Renal cortex interstitium (tissue), 15 donors: ENCODE measurements at places on chromosomes 2 and 18. TPM values are rescaled to one million over a fixed set of nuclear protein-coding genes. Genes with fewer than 3 reads are reported as not detected.

DNA sequence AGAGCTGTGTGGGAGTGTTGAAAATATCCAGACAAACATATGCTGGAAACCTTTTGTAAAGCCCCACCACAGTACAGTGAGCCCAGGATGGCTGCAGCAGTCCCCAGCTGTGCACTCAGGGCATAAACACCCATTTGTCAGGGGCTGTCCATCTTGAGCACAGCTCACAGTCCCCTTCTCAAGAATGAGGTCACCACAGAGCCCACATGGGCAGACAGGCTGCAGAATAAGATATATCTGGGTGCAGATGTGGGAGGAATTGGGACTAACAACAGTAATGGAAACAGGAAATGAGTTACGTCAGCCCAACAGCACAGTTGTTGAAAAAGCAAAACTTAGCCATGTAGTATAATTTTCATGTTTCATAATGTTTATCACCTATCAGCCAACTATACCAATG lies 219.6 kb downstream of the ETAA1 start:
- no peak for DNase-seq

- DNase-seq, result no peak
Observed at GRCh38 chr2:71531522-71532047, 78.2 kb downstream of the DYSF start.

GRCh38 chr2:98730053-98730706 lies 752 bp downstream of the MGAT4A start:
- DNase-seq, result no peak

GRCh38 chr2:98669675-98670074 lies 61.3 kb downstream of the MGAT4A start:
- no peak for DNase-seq

The REEP1 gene
- 3.5 TPM for polyA plus RNA-seq

DNA sequence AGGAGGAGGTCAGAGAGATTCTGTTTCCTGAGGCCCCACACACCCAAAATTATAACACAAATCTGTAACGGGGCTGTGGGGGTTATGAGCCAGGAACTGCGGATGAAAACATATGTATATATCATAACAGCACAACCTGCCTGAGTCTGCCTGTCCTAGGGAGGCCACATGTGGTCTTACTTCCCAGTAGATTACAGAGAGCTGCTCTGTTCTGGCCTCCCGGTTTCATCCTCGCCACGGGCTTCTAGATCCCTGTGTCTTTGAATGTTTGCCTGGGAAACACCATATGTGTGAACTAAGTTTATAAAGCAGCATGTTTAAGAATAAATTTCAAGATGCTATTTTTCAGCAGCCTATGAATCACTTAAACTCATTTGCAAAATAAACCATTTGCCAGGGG lies 124.0 kb downstream of the TMEM200C start:
- DNase-seq, result no peak

DNA sequence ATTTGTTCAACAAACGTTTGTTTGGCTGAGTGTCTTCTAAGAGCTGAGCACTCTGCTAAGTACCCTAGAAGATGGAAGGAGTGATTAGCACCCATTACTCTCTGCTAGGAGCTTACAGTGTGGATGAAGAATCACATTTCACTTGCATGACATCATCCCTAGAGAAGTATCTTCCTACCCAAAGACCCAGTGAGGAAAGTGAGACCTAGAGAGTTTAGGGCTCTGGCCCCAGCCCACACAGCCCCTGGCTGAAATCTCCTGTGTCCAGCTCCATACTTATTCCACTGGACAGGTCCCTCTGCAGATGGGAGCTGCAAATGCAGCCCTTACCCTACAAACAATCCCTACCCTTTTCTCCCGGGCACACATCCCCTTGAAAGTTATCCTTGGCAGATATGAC lies 26.8 kb upstream of the EPAS1 start:
- no peak for DNase-seq

DNA sequence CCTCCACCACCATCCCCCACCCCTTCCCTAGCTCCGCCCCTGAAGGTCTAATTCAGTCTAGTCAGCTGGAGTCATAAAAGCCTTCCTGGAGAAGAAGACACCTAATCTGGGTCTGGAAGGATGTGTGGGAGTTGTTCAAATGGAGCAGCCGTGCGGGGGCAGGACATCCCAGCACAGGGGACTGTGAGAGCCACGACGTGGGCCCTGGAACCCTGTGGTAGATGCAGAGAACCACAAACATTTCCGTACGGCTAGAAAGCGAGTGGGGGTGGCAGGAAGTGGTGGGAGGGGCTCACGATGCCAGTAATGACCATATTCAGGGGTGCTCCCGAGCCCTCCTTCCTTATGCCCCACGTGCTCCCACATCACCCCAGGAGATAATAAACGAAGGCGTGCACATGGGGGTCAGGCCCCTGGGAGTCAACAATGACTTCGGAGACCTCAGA lies 20.9 kb upstream of the COL6A3 start:
- DNase-seq, result no peak

The MROH2A gene
- polyA plus RNA-seq, result 0.26 TPM

GRCh38 chr2:112184121-112184520 lies 45.9 kb downstream of the FBLN7 start:
- DNase-seq, result no peak

DNA sequence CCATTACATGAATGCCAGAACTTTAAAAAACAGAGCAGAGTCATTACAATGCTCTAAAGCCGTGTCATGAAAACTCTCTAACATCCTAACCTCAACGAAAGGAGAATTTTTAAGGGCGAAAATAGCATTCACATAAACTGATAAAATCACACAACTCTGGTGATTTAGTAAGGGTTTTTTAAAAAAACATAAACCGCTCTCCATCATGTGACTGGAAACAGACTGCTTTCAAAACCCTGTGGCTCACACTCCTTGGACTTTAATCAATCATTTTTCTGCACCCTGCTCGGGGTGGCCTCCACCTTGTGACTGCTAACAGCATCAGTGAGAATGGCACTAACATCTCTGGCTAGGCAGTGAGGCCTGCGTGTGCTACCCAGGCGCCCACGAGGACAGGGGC lies 12.1 kb downstream of the DOCK10 start:
- DNase-seq, result no peak

The CCDC150 gene
- polyA plus RNA-seq, result 20.6 TPM

GRCh38 chr2:9897846-9898245 lies 53.6 kb upstream of the GRHL1 start:
- no peak for DNase-seq

The ARHGAP25 gene
- 8.5 TPM for polyA plus RNA-seq

The CACNB4 gene
- polyA plus RNA-seq, result 16.7 TPM

The QPCT gene
- 14.3 TPM for polyA plus RNA-seq

DNA sequence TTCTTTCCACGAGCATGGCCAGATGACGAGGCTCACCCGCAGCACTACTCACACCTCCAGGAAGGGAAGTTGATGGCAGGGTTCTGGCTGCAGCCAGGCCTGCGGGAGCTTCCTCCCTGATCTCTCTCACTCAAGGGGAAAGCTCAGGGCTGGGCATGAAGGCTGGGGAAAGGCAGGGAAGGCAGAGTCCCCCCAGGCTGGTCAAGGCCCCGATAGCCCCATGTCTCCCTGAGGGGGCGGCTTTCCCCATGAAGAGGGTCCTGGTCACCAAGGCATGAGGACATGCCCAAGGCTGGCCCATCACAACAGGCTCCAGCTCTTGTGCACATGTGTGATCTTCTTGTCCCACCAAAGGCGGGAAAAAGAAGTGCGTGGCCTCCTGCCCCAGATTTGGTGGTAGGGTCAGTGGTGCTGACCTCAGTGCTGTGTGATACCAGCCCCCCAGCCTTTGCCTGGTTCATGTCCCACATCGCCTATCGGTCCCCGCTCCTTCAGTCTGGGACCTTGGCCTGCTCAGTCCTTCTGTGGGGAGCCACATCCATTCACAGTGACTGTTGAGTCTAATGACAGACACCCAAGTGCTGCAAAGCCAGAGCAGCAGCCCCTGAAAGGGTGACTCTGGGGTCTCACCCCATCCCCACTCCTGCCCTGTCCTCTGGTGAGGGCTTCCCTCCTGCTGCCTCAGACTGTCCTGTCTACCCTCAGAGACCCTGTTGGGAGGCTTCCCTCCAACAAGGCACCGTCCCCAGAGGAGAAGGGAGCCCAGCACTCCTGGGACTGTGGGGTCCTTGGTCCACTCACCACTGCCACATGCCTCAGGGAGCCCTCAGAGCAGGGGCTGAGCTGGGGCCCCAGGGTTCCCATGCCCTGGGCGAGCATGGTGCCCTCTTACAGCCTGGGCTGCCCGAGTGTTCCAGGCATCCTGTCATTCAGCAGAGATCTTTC lies 49.8 kb upstream of the ALPP start:
- DNase-seq, result no peak
